ENCODE measurements at places on chromosomes 4 and X.

DNA sequence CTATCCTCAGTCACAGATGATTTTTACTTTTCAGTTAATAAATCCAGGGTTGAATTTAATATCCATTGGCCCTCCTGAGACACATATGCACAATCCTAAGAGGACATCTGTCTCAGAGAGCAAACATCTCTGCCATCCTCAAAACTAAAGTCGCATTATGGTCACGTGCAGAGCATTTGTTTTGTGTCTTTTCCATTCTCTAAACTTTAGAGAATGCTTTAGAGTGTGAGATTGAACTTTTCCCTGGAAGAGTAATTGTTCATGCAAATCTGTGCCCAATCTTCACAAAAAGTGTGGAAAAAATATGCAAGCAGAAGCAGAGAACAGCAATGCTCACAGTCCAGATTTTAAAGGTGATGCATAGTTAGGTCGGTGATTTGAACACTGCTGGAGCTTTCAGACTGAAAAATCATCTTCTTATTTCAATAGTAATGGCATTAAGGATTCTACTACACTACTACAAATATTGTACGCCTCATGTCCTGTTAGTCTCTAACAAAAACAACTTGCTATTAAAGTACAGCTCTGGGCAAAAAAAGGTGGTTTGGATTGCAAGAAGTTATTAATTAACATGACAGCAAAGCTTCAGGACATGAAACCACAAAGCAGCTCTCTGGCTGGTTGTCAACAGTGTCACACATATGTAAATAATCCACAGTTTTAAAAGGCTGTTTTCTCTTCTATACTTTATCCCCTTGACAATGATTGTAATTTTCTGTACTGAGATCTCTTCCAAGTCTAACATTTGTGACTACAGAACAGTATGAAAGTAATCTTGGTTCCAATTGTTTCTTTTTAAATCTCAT is 19.9 kb downstream of the DCHS2 start:
- DNase-seq: no peak

DNA sequence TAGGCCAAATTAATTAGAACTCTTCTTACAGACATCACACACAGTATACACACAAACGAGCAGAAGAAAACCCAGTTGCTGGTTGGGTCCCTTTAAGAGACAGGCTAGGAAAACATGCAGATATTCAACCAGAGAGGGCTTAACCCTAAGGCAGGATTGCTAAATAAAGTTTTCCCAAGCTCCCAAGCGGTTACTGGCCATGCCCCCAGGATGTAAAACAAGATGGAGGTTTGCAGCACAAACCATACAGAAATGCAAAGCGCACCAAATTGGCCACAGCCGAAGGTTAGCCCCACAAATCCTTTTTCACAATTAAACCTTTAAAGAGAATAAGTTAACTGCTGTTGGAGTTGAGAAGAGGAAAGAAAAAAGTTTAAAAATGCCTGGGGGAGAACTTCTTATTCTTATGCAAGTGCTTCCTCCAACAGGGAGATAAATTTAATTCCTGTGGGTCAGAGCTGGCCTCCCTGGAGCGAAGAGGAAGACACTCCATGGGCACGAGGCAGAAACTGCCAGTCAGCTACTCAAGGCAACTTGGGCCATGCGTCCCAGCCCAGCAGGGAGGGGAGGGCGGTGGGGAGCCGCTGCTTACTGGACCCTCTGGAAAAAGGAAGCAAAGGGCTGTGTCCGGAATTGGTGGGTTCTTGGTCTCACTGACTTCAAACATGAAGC is 167.6 kb upstream of the ARSJ start:
- no peak for DNase-seq

- DNase-seq: no peak
These were observed 210.6 kb downstream of the LDB2 start for GRCh38 chr4:16687845-16688244.

DNA sequence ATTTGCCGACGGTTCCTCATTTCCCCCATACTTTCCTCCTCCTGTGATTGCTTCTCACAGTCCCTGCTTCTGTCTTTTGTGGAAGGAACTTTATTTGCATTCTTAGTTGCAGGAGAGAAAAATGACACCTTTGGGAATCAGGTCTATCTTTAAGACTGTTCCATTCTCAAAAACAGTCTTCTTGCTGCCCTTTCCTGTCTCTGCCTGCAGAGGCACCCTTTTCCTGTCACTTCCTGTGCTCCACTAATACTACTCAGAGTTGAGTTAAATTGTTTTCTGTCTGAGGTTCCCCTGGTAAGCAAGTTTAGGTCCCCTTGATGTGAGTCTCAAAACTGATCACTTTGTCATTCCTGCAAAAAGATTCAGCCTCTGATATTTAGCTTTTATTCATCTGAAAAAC is 208.8 kb upstream of the CLNK start:
- DNase-seq: no peak

DNA sequence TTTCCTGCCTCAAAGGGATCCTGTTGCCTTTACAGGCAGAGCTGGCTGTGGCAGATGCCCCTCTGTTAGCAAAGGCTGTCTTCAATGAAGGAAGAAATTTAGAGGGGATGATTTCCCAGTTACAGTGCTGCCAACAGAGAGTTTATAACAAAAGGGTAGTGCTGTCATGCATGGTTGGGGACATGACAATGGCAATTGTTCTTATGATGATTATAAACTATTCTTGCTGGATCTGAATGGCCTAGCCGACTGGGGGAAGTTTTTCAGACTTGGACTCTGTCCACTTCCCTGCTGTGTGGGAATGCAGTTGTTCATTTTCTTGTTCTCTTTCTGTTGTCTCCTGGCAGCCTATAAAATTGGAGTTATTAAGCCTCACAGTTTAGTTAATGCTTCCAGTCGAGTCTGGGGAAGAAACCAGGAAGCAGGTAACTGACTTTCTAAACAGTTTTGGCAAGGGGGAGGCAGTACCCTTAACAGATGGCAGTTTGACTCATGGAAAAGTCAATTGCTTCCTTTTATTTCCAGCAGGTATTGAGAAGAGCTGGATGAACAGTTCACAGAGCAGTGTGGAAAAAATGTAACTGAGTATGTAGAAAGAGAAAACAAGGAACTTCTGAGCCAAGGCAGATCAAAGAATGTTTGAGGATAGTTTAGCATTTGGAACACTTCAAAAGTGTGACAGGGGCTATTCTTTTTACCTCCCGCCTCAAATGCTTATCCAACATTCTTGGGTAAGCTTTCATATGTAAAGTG is 582.6 kb downstream of the RAPGEF2 start:
- no peak for DNase-seq

GRCh38 chr4:24473309-24473721 is 111.0 kb downstream of the DHX15 start:
- DNase-seq: no peak

DNA sequence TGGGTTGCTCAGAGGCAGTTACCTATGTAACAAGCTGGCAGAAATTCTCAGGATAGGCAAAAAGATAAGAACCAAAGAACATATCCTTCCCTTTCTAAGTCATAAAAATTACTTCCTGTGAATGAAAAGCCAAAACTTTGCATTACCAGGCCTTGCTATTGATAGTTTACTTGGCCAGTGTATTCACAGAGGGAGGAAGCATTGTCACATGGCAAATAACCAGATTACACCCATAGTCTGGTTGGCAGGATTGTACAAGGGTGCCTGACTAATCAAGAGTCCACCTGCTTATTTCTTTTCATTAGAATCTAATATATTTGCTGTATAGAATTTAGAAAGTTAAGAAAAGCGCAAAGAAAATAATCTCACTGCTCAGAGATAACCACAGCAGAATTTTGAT is 14.1 kb downstream of the XIAP start:
- DNase-seq: no peak

- DNase-seq: no peak
These were observed 56.1 kb downstream of the PLS3 start for GRCh38 chrX:115616943-115617563.

Measured in left hindlimb (tissue), 1 donor.